ENCODE measurements at places on chromosomes 7 and 10. TPM values are rescaled to one million over a fixed set of nuclear protein-coding genes. Genes with fewer than 3 reads are reported as not detected.

DNA sequence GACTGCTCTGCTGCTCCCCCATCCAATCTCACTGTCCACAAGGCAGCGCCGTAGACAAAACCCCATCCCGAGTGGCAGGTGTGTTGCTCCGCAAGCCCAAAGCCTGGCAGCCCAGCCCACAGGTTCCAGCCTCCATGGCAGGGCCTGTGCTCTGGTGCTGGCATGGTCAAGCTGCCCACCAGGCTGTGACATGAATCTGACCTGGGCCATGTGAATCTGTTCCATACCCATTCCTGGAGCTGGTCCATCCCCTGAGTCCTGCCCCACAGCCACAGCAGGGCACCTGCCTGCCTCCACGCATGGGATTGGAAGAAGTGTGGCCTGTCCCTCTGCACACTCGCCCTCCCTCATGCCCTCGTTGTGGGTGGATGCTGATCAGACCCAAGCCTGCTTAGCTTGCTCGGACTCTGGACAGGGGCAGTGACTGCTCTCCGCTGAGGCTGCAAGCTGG lies 128.8 kb downstream of the PTPN20 start:
- no peak for DNase-seq

GRCh38 chr10:118955531-118955930 lies 74.0 kb upstream of the NANOS1 start:
- DNase-seq, result peak; percentile 14

GRCh38 chr10:543862-544822 lies 145.3 kb downstream of the DIP2C start:
- no peak for DNase-seq

- no peak for DNase-seq
These were observed 60.1 kb upstream of the ADRB1 start for GRCh38 chr10:113983552-113983951.

DNA sequence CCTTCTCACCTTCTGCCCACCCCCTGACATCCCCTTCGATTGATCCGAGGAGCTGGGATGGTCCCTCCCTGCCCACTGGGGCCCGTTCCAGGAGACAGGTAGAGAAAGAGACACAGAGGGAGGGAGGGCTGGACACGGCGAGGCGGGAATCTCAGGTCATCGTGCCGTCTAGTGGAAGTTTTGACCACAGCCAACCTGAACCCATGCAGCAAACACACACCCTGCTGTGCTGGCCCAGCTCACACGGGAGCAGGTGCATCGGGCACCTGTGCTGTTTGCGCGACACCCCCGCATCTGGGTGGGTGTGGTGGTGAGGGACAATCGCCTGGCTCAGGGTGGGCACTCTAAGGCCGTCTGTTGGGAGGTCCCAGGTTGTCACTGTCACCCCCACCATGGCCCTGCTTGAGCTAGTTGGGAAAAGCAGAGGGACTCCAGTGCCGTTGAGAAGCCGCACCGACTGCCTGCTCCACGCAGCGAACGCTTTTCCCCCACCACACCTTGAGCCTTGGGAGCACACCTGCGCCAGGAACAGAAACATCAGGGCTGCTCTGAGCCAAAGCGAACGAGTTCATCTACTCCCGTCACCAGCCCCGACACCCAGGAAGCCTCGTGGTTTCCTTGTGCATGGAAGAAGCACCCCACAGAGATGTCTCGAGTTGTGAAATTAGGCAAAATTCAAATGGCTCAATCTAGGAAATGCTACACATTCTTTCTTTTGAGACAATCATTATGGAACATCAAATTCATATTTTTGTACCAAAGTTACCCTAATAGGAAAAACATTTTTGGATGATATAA lies 285.8 kb downstream of the DNAJB6 start:
- no peak for DNase-seq

DNA sequence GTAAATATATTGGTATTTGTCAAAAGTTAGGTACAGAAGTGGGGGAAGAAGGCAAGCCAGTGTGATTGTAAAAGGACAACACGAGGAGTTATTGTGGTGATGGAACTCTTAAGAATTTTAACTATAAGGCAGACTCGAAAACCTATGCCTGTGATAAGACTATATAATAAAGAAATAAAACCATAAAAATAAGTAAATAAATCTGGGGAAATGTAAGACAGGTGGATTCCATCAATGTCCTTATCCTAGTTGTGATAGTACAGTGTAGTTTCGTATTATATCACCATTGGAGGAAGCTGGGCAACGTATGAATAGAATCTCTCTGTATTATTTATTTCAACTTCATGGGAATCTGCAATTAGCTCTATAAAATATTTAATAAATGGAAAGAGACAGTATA lies 395.7 kb downstream of the CDC14C start:
- DNase-seq, result no peak

GRCh38 chr10:70515035-70515667 lies 36.6 kb downstream of the PALD1 start:
- no peak for DNase-seq

DNA sequence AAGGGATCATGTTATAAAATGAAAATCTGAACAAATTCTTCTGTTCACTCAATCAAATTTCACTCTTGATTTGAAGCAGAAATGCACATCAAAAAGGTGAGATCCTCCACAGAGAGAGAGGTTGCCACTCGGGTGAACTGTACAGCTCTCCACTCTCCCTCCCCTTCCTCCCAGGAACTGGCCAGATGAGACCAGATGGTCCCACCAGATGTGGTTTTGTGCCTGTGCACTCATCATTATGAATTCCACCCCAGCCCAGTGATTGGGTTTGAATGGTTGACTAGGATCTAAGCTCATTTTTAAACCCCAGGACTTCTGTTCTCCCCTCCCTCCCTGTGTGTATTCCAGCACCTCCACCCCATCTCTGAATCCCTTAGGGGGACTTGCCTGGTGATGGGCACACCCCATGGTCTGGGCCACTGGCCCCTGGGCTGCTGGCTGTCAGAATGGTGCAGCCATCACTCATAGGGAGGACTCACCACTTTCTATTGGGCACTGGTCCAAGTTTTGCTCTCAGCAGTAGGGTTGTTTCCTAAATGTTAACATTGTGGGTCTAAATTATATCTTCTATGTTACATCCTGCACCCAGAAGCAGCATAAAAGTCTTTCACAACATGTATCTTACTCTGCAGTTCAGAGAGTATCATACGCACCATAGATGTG lies 393.1 kb downstream of the TNS3 start:
- DNase-seq, result no peak

- DNase-seq, result no peak
These were observed 43.3 kb upstream of the AMPH start for GRCh38 chr7:38674513-38674912.

DNA sequence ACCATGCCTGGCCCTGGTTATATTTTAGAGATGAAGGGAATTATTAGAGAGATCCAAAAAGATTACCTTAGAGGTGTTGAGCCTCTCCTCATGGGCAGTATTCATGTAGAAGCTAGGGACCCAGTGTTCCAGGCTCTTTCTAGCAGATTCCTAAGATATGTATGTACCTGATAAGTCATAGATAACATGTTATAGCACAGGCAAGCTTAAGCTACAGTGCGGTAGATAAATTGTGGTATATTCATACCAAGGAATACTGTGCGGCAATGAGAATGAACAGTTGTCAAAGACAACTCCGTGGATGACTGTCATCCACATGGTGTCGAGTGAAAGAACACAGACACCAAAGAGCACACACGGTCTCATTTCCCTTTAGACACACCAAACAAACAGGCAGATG lies 53.1 kb downstream of the TACR2 start:
- DNase-seq, result no peak

- DNase-seq, result no peak
These were observed 587.7 kb downstream of the KCNMA1 start for GRCh38 chr10:77049896-77050295.

DNA sequence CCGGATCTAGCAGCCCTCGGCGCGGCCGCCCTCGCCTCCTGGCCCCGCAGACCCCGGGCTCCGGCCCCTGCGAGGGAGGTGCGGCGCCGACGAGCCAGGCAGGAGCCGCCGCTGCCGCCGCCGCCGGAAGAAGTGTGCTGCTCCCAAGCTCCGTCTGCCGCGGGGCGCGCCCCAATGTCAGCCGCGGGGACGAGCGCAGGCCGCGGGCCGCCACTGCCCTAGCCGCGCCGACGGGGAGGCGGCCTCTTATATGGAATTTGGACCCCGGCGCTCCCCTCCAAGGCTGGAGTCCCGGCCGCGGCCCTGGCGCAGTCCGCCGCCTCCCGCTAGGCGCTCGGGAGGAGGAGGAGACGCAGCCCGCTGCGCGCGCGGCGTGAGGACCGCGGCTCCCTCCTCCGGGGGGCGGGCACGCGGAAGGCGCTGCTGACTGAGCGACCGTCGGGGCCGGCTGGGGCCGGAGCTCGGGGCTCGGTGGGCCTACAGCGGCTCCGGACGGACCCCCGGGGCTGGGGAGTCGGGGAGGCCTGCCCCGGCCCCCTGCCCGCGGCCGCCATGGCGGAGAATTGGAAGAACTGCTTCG lies at the start of gene TRIM8:
TRIM8 (plus strand) TSS at position 414 of the 580 bp plus-strand sequence; CDS start at position 553, 139 bp downstream.
- DNase-seq, result no peak

GRCh38 chr7:99579956-99580777 lies 17.9 kb upstream of the TMEM225B start:
- peak; percentile 45 for DNase-seq

DNA sequence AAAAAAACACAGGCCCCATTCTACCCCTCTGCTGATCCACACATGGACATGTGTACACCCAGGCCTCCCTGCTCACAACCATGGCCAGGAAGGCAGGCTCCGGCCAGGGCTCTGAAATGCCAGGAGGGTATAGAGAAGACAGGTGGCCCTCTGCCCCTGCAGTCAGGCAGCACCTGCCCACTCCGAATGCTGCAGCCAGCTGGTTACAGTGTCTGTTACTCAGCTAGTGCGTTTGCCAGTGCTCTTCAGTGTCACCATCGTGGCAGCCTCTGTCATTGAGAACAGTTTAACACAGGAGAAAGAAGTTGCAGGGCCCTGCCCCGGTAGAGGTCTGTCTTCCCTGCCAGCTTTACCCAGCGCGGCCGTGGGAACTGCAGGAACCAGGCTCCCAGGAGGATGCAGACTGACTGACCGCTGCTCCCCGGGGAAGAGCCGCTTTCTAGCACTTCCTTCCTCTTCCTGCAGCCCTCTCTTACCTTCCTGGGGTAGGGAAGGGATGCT lies 128.8 kb upstream of the FAM20C start:
- no peak for DNase-seq

DNA sequence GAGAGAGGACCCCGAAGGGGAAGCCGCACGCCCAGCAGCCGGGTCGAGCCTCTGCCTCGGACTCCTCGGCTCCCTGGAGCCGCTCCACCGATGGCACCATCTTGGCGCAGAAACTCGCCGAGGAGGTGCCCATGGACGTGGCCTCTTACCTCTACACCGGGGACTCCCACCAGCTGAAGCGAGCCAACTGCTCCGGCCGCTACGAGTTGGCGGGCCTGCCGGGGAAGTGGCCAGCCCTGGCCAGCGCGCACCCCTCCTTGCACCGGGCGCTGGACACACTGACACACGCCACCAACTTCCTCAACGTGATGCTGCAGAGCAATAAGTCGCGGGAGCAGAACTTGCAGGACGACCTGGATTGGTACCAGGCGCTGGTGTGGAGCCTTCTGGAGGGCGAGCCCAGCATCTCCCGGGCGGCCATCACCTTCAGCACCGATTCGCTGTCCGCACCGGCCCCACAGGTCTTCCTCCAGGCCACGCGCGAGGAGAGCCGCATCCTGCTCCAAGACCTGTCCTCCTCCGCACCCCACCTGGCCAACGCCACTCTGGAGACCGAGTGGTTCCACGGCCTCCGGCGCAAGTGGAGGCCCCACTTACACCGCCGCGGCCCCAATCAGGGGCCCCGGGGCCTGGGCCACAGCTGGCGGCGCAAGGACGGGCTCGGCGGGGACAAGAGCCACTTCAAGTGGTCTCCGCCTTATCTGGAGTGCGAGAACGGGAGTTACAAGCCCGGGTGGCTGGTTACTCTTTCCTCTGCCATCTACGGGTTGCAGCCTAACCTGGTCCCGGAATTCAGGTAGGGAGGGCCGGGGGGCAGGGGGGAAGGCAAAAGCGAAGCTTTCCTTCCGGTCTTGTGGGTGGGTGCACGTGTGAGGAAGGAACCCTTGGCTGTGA lies 973 bp downstream of the GPR158 start:
- peak; percentile 16 for DNase-seq

DNA sequence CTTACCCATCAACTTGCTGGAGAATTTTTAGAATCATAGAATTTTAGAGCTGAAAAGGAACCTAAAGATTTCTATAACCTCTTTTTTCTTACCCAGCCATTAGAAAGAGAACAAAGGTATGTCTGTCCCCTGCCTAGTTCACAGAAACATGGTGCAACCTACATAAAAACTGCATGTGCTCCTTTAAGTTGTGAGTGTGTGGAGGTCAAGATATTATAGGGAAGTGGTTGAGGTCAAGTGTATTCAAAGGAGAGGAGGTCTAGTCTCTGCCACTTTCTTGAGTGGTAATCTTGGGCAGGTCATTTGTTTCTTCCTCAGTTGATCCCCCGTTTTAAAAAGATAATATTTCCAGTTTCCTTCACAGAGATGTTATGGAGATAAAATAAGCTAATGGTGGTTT lies 6.4 kb downstream of the UBTD1 start:
- no peak for DNase-seq

- DNase-seq, result no peak
These were observed 1.1 kb upstream of the SLC25A13 start for GRCh38 chr7:96322847-96323461.

- DNase-seq, result no peak
These were observed 129.7 kb downstream of the ADRA2A start for GRCh38 chr10:111206521-111206920.

DNA sequence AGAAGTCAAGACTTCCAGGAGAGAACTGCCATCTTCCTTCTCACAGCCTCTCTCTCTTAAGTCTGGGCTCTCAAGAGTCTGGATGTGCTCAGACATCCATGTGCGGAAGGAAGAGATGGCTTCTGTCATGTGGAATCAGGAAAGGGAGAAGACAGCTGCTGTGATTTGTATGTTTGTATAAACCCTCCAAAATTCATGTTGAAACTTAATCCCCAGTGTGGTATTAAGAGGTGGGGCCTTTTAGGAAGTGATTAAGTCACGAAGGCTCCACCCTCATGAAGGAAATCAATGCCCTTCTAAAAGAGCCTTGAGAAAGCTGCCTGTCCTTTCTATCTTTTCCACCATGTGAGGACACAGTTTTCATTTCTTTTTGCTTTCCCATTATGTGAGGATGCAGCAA lies 73.9 kb upstream of the PTN start:
- no peak for DNase-seq

The OPN4 gene
- polyA plus RNA-seq, result 0.30 TPM

The SPDYE16 gene
- 0.16 TPM for polyA plus RNA-seq

The ZNF487 gene
- polyA plus RNA-seq, result 7.6 TPM

The NUP205 gene
- 44.0 TPM for polyA plus RNA-seq

The SPDYE9 gene
- polyA plus RNA-seq, result not detected

The WDR86 gene
- polyA plus RNA-seq, result 7.5 TPM

Measured in adrenal gland (tissue), 19 donors.